ENCODE measurements at places on chromosomes 6 and 20.

DNA sequence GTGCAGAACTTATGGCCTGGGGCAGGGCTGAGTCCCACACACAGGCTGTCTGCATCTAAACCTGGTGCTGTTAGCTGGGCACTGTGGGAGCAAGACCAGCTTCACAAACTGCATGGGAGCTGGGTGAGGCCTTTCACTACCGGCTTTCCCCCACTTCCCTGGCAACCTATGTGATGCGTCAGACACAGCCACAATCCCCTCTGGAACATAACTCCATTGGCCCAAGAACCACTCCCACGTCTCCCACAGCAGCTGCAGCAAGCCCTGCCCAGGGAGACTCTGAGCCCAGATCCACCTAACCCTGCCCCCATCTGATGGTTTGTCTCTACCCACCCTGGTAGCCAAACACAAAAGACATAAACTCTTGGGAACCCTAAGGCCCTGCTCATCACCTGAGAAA, 9.3 kb downstream of the WDR27 start:
- DNase-seq: no peak

- no peak for DNase-seq
Measured at GRCh38 chr6:140077827-140078560, 703.5 kb upstream of the CITED2 start.

DNA sequence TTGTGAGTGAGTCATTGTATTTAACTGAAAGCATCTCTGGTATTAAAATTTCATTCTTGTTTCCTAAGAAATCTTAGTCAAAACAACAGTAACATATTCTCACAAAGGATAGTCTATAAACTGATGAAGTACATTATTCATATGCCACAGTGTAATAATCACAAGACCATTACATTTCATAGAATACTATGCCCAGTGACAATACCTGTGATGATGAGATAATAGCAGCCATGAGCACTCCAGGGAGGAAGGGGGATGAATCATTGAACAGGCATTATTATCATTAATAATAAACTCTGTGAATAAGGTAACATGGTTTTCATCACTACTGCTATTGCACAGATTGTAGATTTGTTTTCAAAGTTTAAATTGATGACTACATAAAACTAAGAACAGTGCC, 667.9 kb downstream of the EPM2A start:
- no peak for DNase-seq

DNA sequence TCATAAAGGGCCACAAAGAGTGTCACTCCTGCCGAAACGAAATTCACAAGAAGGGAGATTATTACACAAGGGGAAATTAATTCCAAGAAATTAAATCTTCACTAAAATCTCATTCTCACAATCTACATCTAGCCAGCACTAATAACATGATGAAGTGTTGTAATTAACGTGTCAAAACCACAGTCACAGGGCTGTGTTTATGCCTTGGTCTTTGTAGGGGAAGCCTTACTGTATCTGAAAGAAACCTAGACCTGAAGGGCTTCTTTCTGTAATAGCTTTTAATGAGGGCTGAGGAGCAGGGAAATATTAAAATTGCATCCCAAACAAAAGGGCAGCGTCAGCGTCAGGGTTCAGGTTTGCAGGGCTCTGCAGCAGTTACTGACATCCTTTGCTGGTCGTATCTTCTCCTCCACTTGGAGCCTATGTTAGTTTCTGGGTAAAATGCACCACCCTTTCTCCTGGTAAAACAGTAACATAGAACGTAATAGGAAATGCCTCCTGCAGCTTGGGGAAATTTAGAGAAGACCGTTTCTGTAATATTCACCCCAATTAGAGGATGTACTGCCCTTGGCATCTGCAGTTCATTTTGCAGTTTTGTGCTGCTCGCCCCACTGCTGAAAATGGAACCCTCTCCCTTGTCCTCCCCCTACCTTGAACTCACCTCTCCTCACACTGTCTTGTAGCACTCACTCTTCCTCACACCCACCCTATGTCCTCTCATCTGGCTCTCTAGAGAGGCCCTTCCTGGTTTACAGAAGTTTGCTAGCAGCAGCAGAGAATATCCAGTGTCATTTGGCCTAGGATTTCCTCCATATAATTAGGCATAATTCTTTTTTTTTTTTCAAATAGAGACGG, 109.0 kb upstream of the TRAF3IP2 start:
- no peak for DNase-seq

DNA sequence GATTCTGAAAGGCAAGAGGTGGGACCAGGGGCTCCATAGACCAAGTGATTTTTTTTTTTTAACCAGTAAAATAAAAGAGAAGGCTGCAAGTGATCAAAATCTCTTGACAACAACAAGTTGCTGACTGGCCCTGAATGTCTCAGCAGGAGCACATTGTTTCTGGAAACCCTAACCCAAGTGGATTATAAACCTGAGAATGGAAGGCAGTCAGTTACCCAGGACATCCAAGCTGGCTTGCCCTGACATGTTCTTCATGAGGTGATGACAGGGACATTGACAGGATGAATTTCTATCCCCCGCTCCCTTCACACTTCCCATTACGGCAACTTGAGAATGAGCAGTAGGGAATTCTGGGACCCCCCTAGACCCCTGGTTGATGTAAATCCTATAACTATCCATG, 49.6 kb upstream of the RIPOR2 start:
- DNase-seq: no peak

- no peak for DNase-seq
Measured at GRCh38 chr6:96604420-96604819, 41.5 kb downstream of the FHL5 start.

DNA sequence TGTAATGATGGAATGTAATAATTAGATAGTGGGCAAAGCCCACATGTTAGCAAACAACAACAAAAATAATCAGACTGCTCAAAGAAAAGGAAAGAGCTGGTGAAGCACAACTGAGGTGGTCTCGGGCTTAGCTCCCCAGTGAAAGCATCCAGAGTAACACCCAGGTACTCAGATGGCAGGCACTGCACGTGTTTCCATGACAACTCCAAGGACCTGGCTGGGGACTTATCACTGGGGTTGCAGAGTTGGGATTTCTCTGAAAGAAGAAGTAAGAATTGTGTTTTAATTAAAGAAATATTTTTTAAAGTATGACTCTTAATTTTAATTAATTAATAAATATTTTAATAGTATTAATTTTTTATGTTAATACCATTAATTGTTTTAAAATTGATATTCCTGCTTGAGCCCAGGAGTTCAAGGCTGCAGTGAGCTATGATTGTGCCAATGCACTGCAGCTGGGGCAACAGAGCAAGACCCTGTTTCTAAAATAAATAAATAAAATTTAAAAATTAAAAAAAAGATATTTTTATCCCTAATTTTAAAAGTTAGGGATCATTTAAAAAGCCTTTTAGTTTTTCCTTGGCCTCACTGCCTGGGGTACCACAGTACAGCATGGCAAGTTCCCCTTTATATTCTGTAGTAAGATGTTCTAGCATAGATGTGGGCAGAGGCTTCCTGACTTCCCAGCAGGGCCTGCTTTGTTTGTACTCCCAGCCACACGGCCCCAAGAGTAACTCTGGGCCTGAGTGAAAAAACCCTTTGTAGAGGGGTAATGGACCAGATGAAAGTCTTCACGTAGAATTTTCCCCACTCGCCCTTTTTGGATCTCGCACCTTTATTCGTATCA, 42.2 kb upstream of the UST start:
- no peak for DNase-seq

DNA sequence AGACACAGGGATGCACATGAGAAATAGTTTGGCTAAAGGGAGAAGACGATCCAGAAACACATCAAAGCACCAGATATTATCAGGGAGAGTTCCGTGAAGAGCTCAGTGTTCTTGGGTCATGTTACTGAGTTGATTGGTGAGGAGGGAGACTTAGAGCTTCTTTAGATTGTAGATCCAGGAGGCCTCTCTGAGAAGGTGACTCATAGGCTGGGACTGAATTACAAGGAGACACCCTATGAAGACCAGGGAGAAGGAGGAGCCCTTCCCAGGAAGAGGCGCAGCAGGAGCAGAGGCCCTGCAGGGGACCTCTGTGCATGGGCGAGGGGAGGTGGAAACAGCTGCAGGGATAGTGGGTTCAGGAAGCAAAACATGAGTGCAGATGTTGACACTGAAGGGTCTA, 196.5 kb downstream of the SLC24A3 start:
- DNase-seq: no peak

DNA sequence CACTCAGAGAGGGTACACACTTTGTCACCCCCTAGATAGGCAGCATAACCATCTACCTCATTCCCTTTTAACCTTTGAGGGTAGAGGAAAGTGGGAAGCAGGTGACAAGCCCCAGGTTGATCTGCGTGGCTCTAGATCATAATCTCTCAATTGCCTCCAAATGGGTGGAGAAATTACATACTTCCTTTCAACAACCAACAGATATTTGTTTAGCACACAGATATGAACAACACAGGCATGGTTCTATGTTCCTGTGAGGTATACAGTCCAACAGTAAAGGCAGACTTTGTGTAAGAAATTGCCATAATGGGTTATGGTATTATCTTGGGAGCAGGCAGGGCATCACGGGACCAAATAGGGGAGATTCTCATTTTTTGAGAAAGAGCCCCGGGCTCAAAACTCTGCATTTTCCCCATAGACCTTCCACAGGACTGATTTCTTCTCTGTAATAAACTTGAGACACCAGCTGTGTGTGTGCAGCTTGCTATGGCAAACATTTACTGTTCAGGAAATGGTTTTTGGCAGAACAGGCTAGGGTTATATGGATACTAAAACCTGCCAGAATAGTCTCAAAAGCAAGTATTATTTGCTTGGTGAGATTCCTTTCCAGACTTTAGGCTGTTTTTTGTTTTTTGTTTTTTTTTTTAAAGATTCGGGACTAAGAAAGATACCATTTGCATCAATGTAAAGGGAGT, 126.2 kb downstream of the CD164 start:
- DNase-seq: no peak

DNA sequence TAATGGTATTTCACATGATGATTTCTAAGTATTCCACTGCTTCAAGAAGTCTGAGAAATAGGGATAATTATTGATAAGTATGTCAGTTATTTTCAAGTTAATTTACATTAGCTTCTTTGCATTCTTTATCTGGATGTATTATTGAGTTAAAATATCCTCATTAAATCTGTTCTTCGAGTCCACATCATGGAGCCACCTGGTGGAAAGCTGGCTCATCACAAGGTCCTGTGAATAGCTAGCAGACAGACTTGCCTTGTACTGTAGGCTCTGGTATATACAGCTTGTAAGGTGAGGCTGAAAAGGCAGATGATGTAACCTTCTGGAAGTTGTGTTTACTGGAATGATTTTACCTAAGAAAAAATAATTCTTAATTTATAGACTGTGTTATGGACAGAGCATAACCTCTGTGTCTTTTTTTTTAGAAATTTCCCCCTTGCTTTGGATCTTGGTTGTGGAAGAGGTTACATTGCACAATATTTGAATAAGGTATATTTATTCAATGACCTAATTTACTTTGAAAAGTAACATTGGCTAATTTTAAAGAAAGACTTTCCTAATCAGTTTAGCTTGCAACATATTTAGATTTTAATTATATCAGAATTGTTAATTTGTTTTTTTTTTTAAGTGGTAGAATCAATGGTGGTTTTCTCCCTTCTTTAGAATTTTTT, 3.5 kb downstream of the NDUFAF5 start:
- peak; percentile 66 for DNase-seq

DNA sequence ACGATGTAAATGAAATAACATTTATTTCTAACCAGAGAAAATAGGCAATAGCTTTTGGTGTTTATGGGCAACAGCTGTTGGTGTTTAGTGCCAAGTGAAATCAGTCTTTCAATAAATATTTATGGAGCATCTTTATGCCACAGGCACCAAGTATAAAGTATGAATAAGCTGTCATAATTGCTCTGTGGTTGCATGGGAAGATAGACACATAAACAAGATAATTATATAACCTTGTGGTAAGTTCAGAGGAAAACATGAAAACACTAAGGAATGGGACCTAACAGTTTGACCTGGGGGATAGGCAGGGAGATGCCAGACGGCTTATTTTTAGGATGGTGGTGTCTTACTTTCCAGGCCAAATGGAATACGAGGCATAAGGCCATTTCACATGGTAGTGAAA, 110.9 kb downstream of the GFRAL start:
- DNase-seq: no peak

DNA sequence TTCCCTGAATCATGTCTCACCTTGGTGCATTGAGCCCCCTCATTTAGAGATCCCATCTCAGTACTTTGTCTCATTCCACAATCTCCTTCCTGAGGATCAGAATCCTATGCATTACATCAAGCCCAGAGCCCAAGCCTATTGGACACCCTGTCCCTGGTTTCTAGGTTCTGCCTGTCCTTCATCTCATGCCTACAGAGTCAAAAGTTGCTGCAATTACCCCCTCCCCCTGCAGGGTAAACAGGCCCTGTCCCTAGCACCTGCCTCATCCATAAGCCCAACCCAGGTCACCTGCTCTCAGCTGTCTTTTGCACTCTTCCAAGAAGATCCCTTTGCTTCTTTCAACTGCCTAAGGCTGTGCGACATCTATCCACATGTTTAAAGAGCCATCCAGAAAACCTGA, 93.9 kb downstream of the SPTLC3 start:
- no peak for DNase-seq

GRCh38 chr6:167590193-167590592, 236.5 kb upstream of the AFDN start:
- no peak for DNase-seq

- DNase-seq: no peak
Measured at GRCh38 chr6:23855497-23856116, 270.4 kb upstream of the NRSN1 start.

DNA sequence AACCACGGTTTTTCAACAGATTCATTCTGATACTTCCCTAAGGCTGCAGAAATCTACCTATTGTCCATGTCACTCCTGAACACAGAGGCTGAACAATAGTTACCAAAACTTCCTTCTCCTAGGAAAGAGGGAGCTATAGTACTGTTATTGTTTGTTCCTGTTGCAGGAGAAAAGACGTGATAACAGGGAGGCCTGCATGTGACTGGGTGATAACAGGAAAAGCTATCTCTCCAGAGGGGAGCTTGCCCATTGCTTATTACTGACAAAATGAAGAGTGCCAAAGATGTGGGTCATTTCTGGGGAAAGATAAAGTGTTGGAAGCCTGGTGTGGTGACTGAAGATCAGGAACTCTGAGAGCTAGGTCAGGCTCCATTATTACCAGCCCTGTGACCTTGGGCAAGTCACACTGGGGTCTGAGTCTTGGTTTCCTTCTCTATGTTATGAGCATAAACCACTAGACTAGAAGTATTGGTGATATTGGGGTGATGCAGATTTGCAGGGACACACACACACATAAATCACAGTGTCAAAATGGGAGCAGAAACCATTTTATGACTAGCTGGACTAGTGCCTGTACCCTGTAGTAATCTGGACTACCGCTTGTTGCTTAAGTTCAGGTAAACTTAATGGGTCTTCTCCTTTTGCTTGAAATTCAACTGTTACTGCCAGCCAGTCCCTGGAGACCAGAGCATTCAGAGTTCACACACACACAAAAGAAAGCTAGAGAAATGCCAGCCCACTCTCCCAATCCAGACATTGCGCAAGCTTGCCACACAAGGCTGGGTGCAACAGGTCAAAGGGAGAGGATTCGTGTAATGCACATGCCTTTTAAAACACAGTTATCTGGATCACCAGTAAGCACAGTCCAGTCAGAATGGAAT, 136.0 kb upstream of the CNR1 start:
- DNase-seq: no peak

DNA sequence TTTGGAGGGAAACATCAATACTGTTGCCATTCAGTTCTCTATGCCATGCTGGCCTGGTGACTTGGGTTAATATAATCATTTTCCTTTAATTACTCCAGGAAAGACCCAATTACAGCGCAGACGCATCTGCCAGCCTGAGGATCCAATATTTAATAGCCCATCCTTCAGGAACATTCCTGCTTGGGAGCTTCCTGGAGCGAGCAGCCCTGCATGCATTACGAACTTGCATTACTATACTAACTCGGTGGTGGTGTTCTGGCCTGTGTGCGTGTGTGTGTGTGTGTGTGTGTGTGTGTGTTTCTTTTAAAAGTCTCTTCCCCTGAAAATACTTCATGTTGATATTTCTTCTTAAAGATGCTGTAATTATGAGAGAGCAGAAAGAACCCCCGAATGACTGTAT, 26.5 kb downstream of the PMEPA1 start:
- no peak for DNase-seq
